ENCODE measurements at places on chromosomes 1 and 21.

- DNase-seq: no peak
Observed at GRCh38 chr1:237749122-237749521, 141.6 kb downstream of the ZP4 start.

- no peak for DNase-seq
Observed at GRCh38 chr1:210698661-210699060, 370.0 kb downstream of the HHAT start.

- DNase-seq: no peak
Observed at GRCh38 chr1:94160811-94161210, 39.9 kb upstream of the ABCA4 start.

DNA sequence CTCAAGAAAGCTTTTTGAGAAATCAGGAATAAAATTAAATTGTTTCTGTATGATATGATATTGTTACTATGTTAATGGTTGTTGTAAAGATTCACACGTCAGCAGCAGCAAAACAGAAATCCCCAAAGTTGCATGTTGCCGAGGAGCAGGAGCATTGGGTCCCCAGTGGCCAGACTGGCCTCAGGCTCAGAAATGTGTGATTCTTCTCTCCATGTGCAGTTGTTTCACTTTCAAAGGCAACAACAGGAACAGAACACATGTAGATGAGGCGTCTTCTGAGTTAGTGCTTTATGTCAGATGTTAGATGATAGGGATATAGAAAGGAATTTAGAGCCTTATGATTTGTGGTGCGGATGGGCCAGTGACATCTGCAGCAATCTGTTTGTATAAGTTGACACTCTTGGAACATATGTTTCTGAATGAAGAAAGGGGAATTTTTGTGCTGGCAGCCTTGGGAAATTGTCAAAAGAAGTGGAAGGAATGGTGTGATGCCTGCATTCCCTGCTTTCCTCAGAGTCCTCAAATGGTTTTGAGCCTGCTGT is 2.1 kb upstream of the TTLL7 start:
- no peak for DNase-seq

- no peak for DNase-seq
Observed at GRCh38 chr1:12776801-12777557, 3.4 kb downstream of the PRAMEF12 start.

- DNase-seq: no peak
Observed at GRCh38 chr21:29175408-29176134, 45.1 kb downstream of the MAP3K7CL start.

Data from stimulated activated CD8-positive, alpha-beta memory T cell treated with anti-CD3 and anti-CD28 coated beads, Interleukin-2, amount 100 ng/mL, for 1 hour (primary cell).